ENCODE measurements at places on chromosomes 7 and 10.

DNA sequence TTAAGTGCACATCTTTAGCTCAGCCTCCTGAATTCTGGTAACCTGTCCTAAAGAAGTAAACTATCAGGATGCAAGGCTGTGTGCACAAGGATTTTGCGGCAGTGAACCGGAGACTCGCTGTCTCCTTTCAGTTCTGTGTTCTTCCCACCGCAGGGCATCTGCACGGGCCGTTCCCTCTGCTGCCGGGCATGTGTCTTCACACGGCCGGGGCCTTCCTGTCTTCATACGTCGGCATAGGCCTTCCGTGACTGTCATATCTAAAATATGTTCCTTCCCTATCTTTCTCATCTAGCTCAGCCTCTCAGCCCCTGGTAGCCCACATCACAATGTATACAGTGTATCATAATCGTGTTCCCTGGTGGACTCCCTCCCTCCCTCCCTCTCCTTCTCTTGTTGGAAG, 16.4 kb downstream of the PALD1 start:
- no peak for DNase-seq

- no peak for DNase-seq
These were observed 105.8 kb downstream of the ARHGAP21 start for GRCh38 chr10:24617771-24618396.

DNA sequence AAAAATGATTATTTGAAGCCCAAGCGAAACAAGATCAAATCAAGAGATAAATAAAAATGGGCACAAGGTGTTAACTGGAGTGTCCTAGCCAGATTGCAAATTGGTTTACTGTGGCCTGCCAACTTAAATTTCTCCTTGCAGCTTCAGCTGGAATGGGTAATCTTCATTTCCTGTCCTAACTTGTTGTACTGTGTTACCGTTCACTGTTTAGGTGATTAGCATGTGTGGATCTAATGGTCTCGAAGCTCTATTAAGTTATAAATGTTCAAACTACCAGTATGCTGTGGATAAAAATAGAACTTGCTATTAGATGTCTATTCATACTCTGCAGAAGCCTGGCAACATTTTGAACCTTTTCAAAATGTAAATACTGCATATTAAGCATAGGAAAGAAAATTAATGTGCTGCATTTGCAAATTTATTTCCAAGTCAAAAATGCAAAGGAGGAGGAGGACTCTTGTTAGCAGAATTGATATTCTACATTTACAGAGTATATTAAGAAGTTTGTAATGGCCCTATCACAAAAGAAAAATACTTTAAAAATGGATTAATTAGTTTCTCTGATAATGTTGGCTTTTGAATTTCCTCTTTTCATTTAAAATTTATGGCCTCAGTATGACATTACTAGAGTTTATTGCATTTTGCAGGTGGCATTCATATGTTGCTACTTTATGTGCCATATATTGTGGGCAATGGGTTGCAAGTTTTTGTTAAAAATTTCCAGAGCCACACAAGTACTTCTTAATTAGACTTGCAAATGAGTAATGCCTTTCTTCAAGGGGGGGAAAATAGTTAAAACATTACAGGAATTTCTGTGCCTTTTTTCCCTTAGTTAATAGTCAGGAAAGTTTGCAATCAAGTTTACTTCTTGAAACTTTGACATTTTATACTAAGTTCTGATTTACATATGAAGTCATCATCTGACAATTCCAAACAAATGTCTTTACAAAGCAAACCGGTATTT, 92.1 kb downstream of the CABCOCO1 start:
- no peak for DNase-seq

GRCh38 chr7:29042824-29043231, 84.7 kb upstream of the TRIL start:
- DNase-seq = no peak

GRCh38 chr10:34476608-34477007, 338.5 kb downstream of the PARD3 start:
- DNase-seq = no peak

DNA sequence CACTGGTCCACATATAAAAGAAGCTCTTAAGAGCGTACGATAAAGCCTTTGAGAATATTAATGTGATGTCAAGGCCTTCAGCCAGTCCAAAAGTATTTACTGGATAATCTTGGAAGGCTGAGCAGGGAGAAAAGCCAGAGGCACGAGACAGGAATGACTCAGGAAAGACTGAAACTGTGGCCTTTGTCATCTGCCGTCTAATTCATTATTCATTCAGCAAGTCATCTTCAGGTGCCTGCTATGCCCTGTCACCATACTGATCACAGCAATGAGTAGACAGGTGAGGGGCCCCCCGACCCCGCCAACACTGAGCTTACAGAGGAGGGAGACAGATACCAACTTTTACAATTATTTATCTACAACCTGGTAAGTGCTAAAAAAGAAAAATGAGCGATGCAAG, 78.9 kb downstream of the VOPP1 start:
- DNase-seq = no peak

GRCh38 chr10:51748959-51749358, 49.6 kb upstream of the CSTF2T start:
- no peak for DNase-seq

GRCh38 chr7:14055813-14056212, 66.3 kb upstream of the ETV1 start:
- DNase-seq = no peak

- DNase-seq = no peak
These were observed 16.6 kb upstream of the CAMK1D start for GRCh38 chr10:12332572-12333379.

- no peak for DNase-seq
These were observed 828 bp upstream of the CFAP70 start for GRCh38 chr10:73359492-73359891.

DNA sequence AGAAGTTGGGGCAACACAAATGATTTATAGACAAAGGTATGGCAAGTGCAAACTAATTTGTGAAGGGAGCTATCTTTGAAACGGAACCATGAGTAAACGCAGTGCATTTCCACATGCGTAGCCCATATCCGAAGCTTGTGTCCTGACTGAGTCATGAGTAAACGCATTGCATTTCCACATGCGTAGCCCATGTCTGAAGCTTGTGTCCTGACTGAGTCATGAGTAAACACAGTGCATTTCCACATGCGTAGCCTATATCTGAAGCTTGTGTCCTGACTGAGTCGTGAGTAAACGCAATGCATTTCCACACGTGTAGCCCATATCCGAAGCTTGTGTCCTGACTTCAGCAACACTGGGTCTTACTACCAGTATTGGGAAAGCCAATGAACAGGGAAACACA, 95.0 kb downstream of the CELF2 start:
- DNase-seq = no peak

GRCh38 chr7:95245828-95246500, 78.4 kb downstream of the PON1 start:
- no peak for DNase-seq

DNA sequence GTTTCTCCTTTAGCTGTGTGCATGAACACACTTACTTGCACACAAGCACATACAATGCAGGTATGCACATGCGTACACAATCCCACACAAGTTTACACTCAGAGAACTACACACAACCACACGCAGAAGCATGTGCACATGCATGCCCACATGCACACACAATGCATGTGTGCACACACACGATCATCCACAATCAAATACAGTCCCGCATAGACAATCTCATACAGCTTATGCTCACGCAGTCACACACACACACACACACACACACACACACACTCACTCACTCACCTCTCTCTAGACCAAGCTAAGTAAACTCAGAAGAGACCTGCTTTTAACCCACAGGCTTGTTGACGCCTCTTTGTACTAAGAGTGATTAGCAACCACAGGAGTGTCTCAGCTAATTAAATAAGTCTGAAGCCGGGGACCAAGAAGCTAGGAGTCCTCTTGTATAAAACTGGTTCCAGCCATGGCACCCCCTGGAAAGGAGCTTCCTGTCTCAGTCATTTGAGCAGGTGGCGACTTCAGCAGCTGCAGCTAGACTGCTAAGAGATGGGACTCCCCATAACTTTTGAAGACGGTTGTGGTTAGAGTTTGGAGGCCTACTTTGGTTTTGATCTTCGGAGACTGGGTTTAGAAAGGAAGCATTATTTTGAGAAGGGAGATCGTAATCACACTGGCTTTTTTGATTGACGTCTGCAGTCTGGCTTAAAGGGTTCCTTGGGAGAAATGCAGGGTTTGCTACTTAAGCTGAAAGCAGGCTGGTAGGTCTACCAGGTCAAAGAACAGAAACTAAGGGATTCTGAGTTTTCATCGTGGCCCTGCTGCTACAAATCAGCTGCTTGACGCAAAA, 82.3 kb upstream of the ADRB1 start:
- peak; percentile 27 for DNase-seq

DNA sequence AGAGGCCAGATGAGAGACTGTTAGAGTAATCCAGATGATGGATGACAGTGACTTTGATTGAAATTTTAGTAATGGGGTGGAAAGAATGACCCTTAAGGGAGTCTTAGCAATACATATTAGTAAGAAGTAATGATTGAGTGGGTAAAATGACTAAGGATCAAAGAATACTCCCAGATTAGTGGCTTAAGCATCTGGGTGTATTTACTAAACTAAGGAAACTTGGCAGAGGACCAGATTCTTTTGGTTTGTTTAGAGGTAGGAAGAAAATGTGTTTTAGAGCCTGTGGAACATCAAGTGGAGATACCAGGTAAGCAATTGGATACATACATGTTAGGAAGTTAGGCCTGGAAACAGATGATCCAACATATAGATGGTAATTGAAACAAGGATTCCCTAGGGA, 58.8 kb upstream of the ADRA2A start:
- no peak for DNase-seq

DNA sequence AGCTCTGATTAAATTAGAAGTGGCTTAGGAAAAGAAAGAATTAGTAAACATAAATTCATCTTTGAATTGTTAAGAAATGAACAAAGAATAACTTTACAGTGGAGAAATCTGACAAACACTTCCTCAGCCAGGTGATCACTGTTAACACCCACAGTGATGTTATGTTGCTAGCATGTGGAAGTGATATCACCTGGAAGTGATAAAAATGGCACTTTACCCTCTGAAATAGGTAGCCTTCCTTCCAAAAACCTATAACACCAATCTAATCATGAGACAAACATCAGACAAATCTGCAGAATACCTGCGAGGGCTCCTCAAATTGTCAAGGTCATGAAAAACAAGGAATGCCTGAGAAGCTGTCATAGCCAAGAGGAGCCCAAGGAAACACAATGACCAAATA, 59.5 kb downstream of the SNX10 start:
- no peak for DNase-seq

DNA sequence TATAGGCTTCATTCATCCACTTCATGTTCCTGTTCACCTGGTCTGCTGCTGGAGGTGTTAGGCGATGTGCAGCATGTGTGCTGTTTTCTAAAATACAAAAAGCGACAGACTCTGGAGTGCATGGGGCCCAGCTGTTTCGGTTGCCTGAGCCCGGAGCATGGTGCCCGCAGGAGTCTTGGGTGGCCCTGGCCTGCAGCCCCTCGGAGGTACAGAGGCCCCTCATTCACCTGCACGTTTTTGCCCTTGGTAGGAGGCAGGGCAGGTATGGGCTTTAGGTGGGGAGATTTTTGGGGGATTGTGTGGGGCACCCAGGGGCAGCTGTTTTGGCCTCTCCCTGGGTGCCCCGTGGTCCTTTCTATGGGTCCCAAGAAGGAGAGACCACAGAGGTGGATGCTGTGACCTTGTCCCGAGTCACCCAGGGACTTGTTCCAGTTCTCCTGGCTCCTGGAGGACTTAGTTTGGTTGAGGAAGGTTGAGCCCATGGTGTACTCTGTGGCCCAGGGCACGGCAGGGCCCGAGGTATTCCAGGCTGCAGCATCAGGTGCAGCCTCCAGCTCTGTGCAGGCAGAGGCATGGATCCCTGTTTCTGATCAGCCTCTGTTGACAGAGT, 130.7 kb downstream of the TRRAP start:
- no peak for DNase-seq

GRCh38 chr7:67724435-67724834, 727.8 kb downstream of the TYW1 start:
- DNase-seq = no peak

DNA sequence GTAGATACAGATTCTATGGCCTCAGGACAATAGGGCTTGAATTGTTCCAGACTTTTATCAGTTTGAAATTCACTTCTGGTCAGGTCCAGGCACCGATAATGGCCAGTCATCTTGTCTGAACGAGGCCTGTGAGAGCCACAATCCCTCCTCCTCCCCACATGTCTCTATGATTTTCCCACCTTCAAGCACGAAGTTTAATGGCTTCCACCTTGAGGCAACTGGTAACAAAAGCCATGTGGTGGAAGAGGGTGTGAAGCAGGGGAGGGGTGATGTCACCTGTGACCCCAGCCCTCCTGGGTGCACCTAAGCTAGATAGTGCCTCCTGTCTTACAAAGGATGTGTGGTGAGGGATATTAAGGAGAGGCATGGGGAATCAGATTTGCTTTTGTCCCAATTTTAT, 89.2 kb downstream of the PCGF5 start:
- no peak for DNase-seq

DNA sequence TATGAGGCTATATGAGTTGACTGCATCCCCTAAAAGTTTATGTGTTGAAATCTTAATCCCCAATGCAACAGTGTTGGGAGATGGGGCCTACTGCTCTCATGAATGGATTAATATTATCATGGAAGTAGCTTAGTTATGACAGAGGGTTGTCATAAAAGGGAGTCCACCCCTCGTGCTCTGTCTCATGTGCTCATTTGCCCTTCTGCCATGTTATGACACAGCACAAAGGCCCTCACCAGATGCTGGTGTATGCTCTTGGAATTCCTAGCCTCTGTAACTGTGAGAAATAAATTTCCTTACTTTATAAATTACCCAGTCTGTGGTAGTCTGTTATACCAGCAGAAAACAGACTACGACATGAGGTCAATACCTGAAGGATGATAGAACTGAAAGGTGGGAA, 17.6 kb upstream of the PANK1 start:
- no peak for DNase-seq

GRCh38 chr10:123331438-123331837, 177.2 kb downstream of the BUB3 start:
- DNase-seq = no peak

DNA sequence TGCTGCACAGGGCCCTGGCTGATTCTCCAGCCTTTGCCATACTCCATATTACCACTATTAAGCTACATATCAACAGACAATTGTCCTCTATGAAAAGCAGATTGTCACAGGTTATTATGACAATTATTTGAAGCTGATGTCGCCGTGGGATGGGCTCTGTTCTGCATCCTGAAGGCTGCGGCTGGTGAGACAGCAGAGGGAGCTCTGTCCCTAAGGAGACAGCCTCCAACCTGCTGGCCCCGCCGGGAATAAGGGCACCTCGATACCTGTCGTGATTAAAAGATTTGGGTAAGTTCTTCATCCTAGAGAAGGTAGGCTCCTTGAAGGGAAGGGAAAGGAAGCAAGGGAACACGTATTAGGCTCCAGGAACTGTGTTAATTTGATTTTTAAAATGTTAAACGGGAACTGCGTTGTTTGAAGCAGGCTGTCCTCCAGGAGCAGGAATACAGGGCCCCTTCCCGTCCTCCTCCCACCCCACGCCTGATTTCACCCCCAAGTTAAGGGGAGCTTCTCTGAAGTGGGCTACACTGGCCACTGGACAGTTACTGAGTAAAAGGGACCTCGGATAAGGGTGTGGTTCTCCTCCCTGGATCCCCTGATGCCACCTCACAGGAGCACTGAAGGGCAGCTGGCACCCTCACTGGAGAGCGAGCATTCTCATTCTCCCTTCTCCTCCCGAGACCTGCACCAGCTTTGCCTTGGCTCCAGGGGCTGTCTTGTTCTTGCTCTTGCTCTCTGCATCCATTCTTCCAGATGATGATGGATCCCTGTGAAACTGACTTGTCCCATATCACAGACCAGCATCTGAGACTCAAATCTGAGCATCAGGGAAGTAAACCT, 11.8 kb upstream of the TIAL1 start:
- DNase-seq = no peak
